ENCODE measurements at places on chromosomes 4 and X.

DNA sequence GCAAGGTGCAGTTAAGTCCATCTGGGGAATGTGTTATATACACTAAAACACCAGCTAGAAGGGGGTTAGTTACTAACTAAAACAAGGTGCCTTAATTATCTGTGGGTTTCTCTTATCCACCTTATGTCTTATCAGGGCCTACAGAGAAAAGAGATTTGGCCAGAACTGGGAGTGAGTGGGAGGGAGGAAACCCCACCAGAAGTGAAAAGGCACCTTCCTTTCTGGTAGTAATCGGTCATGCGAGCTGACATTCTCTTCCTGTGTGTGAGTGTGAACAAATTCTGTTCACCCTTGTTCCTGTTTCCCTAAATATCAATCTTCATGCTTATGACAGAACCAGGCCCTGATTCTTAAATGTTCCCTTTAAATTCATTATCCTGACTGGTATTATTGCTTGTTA is 43.5 kb downstream of the SRPX2 start:
- DNase-seq = no peak

DNA sequence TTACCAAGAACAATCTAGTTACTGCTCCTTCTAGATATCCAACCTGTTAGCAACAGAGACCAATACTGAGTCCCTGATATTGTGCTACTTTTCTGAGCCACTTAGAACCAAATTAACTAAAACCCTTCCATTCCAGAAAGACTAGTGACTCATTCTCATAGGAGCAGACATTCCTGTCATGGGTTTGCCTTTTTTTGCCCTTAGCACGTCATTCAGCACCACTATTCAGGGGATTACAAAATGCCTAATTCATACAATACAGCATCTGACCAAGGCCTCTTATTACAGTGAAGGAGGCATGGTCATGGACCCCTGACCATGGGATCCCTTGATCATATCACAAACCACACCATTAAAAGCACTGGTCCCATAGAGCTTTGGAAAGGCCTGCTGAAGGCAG is 123.8 kb upstream of the CXCL13 start:
- DNase-seq = no peak

DNA sequence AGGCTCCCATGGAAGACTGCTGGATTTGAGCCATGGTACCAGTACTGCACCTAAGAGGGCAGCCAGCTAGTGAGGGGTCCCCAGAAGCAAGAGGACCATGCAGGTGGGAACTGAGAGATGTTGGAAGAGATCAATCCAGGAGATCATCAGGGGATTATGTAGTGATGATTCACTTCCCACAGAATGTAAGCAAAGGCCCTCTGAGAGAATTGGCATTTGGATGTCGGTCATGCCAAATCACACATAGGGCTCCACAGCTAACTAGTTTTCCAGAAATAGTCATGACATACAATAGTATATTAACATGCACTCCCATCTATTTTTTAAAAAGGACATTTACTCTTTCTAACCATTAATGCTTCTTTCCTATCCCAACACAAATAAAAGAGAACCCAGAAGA is 112.5 kb downstream of the RASGEF1B start:
- no peak for DNase-seq

DNA sequence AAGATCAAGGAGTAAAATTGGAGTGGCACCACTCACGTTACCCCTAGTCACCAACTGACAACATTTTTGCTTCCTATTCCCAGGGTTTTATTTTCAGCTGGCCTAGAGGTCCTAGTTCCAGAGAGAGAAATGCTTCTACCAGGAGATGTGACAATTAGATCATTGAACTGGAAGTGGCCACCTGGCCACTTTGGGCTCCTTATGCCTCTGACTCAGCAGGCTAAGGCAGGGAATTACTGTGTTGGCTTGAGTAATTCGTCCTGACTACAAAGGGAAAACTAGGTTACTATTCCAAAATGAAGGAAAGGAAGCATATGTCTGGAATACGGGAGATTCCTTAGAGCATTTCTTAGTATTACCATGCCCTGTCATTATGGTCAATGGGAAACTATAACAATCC is 831.6 kb upstream of the NDST4 start:
- DNase-seq = no peak

GRCh38 chr4:114607056-114607455 is 8.4 kb downstream of the UGT8 start:
- no peak for DNase-seq

Data from hindlimb muscle (tissue), 1 donor.